ENCODE measurements at places on chromosomes 3 and 15. TPM values are rescaled to one million over a fixed set of nuclear protein-coding genes. Genes with fewer than 3 reads are reported as not detected.

Gene ZNF502
- 2.0 TPM for polyA plus RNA-seq

Gene NOP10
- polyA plus RNA-seq, result 329 TPM

Gene TRPM1
- not detected for polyA plus RNA-seq

Gene GRAMD2A
- polyA plus RNA-seq, result 8.4 TPM

- peak; percentile 74 for DNase-seq
These were observed 54.7 kb downstream of the CORO2B start for GRCh38 chr15:68633231-68634121.

- DNase-seq, result peak; percentile 52
These were observed 5.1 kb upstream of the IQSEC1 start for GRCh38 chr3:13078163-13078905.

DNA sequence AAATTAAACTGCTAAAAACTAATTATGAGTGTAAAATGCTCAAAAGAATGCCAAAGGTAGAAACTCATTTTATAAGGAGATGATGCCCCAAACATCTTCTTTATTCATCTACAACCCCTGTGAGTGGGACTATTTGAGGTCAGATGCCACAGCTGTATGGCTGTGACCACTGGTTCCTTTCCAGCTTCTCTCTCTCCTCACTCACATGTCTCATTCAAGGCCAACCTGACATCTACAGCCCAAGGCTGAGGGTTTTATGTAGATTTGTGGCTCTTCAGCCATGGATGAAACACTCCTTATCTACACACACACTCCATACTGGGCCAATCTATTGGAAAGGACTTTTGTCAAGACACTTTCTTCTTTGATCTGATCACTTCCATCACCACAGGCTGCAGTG, 231.3 kb downstream of the KCNMB2 start:
- DNase-seq, result no peak

- DNase-seq, result no peak
These were observed 4.2 kb upstream of the RAB8B start for GRCh38 chr15:63185206-63185605.

DNA sequence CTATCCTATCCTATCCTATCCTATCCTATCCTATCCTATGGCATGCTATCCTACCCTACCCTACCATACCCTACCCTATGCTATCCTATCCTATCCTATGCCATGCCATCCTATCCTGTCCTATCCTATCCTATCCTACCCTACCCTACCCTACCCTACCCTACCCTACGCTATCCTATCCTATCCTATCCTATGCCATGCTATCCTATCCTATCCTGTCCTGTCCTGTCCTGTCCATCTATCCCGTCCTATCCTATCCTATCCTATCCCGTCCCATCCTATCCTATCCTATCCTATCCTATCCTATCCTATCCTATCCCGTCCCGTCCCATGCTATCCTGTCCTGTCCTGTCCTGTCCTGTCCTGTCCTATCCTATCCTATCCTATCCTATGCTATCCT, 57.4 kb downstream of the SLC6A11 start:
- no peak for DNase-seq

DNA sequence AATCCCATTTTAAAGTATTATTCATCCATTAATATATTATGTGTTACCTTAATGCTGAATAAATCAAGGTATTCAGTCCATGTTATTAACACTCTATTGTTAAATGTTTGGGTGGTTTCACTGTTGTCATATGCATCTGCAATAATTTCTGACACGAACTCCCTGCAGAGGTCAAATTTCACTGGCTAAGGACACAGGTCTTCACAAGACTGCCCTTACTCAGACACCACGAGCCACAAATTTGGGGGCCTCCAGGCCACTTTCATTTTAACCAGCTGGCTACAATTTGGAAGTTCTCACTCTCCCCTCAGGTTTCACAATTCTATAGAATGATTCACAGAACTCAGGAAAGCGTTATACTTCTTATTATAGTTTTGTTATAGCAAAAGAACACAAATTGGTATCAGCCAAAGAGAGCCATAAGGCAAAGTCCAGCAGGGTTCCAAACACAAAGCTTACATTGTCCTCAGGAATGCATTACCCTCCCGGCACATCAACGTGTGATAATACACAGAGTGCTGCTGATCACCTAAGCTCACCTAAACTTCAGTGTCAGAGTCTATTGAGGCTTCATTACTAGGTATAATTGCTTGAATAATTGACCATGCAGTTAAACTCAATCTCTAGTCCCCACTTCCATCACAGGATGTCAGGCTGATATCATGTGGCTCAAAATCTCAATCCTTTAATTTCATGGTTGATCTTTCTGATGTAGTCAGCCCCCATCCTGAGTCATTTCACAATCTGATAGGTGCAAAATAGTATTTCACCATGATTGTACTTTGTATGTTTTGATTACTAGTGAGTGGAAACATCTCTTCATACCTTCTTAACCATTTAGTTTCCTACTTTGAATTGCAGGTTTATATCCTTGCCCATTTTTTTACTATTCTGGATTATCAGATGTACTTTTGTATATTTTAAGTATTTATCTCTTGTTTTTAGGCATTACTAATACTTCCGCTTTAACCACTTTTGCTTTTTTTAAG, 441.4 kb upstream of the AGTR1 start:
- DNase-seq, result no peak

All from lung (tissue), 17 donors.